ENCODE measurements at places on chromosomes 7 and 10. TPM values are rescaled to one million over a fixed set of nuclear protein-coding genes. Genes with fewer than 3 reads are reported as not detected.

SPDYE16 gene
- not detected for total RNA-seq

TMEM139 gene
- 4.0 TPM for total RNA-seq

TRIM50 gene
- total RNA-seq = 0.47 TPM

CTAGE15 gene
- total RNA-seq = not detected

NCF1 gene
- not detected for total RNA-seq

CHPF2 gene
- total RNA-seq = 33.3 TPM

PDGFA gene
- total RNA-seq = 20.3 TPM

Measured in NCI-H460 (cell line).